ENCODE measurements at places on chromosomes 12 and 14.
A peak's percentile ranks its signal among the peaks of the same experiment; 100 is the strongest.

DNA sequence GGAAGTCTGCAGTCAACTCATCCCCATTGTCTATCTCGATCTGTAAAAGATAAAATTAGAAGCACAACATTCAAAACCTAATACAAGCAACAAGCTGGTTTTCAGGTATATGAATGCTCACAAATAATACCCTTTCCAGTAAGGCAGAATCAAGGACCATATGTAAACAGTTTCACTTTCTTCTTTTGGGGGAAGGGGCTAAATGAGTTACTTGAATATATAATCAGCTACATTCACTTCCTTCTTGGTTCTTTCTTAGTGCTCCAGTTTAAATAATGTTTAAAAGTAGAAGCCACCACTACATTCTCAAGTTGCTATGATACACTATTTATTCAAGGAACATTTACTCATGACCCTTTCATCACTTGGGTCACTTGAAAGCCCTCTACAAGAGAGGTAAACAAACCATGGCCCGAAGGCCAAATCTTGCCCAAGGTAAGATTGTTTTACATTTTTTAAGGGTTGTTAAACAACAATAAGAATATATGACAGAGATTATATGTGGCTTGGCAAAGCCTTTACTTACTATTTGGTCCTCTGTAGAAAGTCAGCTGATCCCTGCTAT lies 10.3 kb downstream of the TWF1 start:
- DNase-seq = no peak
- H3K4me3 ChIP-seq = no peak overlapping the region
- no peak overlapping the region for H3K27ac ChIP-seq
- H3K27me3 ChIP-seq = no peaks in the 10 kb centered on the region

DNA sequence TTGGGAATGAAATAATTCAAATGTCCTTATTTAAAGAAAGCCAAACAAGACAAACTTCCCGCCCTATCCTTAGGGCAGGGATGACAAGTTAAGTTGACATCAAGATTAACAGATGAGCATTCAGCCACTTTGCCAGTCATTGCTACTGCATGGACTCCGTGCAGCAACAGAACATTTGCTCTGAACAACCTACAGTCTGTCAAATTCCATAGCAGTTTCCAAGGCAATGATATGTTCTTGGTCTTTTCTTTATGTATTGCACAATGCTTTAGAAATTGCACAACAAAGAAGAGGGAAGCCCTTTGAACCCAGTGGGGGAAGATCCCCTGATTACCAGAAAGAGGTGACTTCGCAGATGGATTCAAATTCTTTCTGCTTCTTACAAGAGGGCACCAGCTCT lies 269.8 kb downstream of the BCAT1 start:
- H3K27me3 ChIP-seq = no peaks in the 10 kb centered on the region
- no peak overlapping the region for H3K27ac ChIP-seq
- no peaks in the 10 kb centered on the region for H3K4me1 ChIP-seq
- no peak for DNase-seq

- no peaks in the 10 kb centered on the region for H3K27me3 ChIP-seq
- DNase-seq = no peak
- no peak overlapping the region for H3K4me3 ChIP-seq
- H3K27ac ChIP-seq = no peak overlapping the region
- no peaks in the 10 kb centered on the region for H3K4me1 ChIP-seq
- H3K36me3 ChIP-seq = no peaks in the 10 kb centered on the region
These were observed 240.1 kb upstream of the ARHGAP5 start for GRCh38 chr14:31837031-31837430.

GRCh38 chr12:112750971-112751370 lies 40.6 kb upstream of the RPH3A start:
- no peaks in the 10 kb centered on the region for H3K27me3 ChIP-seq
- H3K36me3 ChIP-seq = no peaks in the 10 kb centered on the region
- no peaks in the 10 kb centered on the region for H3K4me1 ChIP-seq
- H3K27ac ChIP-seq = no peak overlapping the region

DNA sequence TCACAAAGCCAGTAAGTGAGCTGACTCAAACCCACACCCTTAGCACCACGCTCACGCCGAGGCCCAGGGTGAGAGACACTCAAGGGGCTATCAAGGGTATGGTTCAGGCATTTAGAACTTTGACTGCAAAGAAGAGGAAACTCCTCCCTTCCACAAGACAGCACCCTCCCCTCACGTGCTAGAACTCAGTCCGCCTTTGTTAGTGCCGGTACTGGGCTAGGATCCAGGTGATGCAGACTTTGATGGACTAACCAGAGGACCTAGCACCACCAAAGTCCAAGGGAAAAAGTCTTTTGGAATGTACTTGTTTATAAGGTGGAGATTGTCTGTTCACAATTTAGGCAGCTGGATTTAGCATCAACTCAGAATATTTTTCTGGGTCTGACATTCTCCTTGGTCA lies 33.7 kb downstream of the VWF start:
- H3K36me3 ChIP-seq = peaks cover 13% of the 10 kb centered on the region
- H3K27ac ChIP-seq = no peak overlapping the region
- no peak overlapping the region for H3K4me3 ChIP-seq
- peaks cover 8% of the 10 kb centered on the region for H3K4me1 ChIP-seq
- peak; percentile 63 for DNase-seq

DNA sequence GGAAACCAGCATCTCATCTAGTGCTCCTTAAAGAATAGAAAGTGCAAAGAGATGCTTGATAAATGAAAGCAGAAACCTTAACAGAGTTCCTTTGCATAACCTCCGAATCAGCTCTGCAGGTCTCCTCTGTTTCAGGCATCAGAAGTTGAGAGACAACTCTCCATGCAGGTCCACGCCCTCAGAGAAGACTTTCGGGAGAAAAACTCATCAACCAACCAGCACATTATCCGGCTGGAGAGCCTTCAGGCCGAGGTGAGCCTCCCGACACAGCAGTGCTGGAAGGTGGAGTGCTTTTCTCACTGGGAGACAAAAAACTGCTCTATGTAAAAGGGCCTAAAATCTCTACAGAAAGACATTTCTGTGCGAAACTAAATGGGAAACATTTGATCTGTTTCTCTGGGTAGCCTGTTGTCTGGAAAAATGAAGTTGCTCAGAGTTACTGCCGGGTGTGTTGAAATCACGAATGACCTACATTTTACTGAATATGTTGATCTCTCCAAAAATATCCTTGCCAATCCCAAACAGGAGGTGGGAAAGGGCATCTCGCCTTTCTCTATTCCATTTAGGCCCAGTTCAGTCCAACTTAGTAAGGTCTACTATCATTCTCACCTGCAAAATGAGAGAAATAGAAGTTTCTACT lies 54.9 kb downstream of the RAB35 start:
- no peaks in the 10 kb centered on the region for H3K4me1 ChIP-seq
- no peaks in the 10 kb centered on the region for H3K27me3 ChIP-seq
- no peaks in the 10 kb centered on the region for H3K36me3 ChIP-seq
- DNase-seq = no peak
- no peak overlapping the region for H3K27ac ChIP-seq
- H3K4me3 ChIP-seq = no peak overlapping the region

DNA sequence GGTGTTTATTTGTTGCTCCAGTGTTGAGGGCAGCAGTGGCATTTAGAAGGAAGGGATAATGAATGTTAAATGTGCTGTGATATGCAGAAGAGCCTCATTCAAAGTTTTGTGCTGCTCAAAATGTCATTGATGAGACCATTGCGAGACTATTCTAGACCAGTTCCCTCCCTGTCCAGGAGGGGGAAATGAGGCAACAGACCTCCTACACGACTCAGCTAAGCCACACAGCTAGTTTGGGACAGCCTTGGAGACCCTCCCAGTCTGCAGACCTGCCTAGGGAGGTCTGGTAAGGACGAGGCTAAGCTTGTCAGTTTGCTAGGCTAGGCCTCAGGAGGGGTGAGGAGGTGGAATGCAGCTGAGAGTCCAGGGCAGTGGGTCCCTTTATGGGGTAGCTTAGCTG lies 116.0 kb downstream of the NRXN3 start:
- peaks cover 15% of the 10 kb centered on the region for H3K27me3 ChIP-seq
- H3K36me3 ChIP-seq = no peaks in the 10 kb centered on the region
- no peaks in the 10 kb centered on the region for H3K4me1 ChIP-seq
- H3K27ac ChIP-seq = no peak overlapping the region

- peak; percentile 72 for DNase-seq
- no peaks in the 10 kb centered on the region for H3K36me3 ChIP-seq
- peaks cover 21% of the 10 kb centered on the region for H3K4me1 ChIP-seq
- H3K27ac ChIP-seq = no peak overlapping the region
These were observed 5.5 kb downstream of the CEP170B start for GRCh38 chr14:104870368-104871144.

- peaks cover 8% of the 10 kb centered on the region for H3K4me1 ChIP-seq
- no peak for DNase-seq
- H3K27me3 ChIP-seq = no peaks in the 10 kb centered on the region
- no peak overlapping the region for H3K4me3 ChIP-seq
- no peak overlapping the region for H3K27ac ChIP-seq
- H3K36me3 ChIP-seq = no peaks in the 10 kb centered on the region
These were observed 35.2 kb upstream of the SLC38A1 start for GRCh38 chr12:46304070-46304469.

- no peak overlapping the region for H3K4me3 ChIP-seq
- H3K36me3 ChIP-seq = peaks cover 6% of the 10 kb centered on the region
- peaks cover 80% of the 10 kb centered on the region for H3K4me1 ChIP-seq
- peak; percentile 79 for DNase-seq
These were observed 1.2 kb upstream of the ARL6IP4 start for GRCh38 chr12:122979001-122979907.

GRCh38 chr14:79834868-79835267 lies 376.4 kb downstream of the DIO2 start:
- no peaks in the 10 kb centered on the region for H3K27me3 ChIP-seq
- H3K36me3 ChIP-seq = no peaks in the 10 kb centered on the region
- no peaks in the 10 kb centered on the region for H3K4me1 ChIP-seq
- H3K27ac ChIP-seq = no peak overlapping the region

DNA sequence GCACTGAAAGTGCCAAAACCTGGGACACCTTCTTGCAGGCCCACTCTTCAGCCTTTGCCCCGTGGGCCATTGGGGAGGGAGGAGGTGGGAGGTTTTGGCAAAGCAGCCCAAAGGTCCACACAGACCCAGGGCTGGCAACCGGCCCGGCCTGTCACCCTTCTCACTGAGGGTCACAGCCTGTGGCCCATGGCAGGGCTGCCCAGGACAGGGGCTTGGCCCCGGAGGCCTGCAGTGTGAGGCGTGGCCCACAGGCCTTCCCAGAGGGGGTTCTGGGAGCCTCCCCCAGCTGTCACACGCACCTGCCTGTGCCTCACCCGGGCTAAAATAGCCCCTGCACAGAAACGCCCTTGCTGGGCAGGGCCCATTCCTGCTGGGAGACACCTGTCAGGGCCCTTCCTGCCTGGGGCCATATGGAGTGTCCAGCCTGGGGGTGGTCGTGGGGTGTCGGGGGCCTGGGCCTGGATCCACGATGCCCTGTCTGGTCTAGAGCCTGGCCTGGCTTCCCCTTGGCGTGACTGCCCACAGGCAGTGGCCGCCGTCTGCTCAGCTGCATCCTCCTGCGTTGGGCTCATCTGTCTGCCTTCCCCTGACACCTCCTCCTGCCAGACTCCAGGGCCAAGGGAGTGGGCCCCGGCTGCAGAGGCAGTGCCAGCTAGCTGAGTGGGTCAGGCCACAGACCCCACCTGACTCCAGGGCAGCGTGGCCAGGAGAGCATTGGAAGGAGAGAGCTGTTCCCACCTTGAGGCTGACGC lies 19.2 kb downstream of the PACS2 start:
- H3K27ac ChIP-seq = peak overlapping the region; percentile 81
- H3K36me3 ChIP-seq = no peaks in the 10 kb centered on the region
- peaks cover 84% of the 10 kb centered on the region for H3K4me1 ChIP-seq
- peak; percentile 56 for DNase-seq

DNA sequence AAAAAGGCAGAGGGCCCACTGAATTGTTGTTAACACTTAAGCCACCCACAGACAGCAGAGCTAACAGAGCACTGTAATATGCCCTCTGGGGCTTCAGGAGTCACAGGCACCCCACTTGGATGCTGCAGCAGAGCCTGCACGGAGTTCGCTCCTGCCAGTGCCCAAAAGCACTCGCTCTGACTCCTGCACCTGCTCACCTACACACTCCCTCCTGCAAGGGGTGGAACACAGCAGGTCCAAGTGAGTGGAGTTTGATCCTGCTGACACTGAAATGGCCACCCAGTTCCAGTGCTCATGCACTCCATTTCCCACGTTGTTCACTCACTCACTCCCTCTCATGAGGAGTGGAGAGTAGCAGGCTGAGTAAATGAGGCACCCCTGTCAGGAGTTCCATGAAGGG lies 68.8 kb downstream of the OSBPL8 start:
- H3K4me1 ChIP-seq = peaks cover 4% of the 10 kb centered on the region
- H3K36me3 ChIP-seq = peaks cover 7% of the 10 kb centered on the region
- no peak for DNase-seq
- no peak overlapping the region for H3K4me3 ChIP-seq
- H3K27ac ChIP-seq = no peak overlapping the region

DNA sequence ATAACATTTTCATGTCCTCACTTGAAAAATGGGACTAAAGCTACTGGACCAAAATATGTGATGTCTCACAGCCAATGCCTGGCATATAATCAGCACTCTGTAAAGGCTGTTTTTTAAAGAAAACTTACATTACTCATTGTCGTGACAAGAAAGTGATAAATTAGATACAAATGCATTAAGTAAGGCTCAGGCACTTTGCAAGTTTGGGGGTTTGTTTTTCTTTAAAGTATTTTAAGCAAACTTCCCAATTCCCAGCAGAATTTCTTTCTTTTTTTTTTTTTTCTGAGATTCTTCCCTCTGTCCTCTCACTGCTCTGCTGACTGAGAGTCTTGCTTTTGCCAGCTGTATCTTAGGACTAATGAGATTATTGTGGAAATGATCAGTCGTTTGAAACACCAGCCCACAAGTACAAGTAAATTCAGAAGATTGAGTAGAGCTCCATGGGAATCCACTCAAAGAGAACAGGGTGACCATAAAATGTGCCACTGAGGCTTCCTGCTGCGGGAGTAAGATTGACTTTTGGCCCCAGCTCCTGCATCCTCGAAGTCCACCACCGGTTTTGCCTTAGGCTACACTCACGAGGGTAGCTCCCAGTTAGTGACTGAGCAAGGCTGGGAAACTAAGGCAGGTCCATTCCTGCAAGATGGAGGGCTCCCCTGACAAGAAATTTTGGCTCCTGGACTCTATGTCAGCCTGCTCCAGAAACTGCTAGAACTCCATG lies 82.8 kb downstream of the TMTC1 start:
- H3K27ac ChIP-seq = no peak overlapping the region
- no peak for DNase-seq
- H3K36me3 ChIP-seq = no peaks in the 10 kb centered on the region
- H3K4me3 ChIP-seq = no peak overlapping the region
- H3K4me1 ChIP-seq = no peaks in the 10 kb centered on the region
- no peaks in the 10 kb centered on the region for H3K27me3 ChIP-seq

GRCh38 chr14:68753690-68754089 lies 39.2 kb downstream of the ZFP36L1 start:
- no peak overlapping the region for H3K27ac ChIP-seq
- no peak overlapping the region for H3K4me3 ChIP-seq
- no peak for DNase-seq
- H3K36me3 ChIP-seq = no peaks in the 10 kb centered on the region
- H3K4me1 ChIP-seq = peaks cover 15% of the 10 kb centered on the region

GRCh38 chr12:31961137-31961536 lies 1.9 kb downstream of the RESF1 start:
- H3K4me3 ChIP-seq = peak overlapping the region; percentile 74
- H3K36me3 ChIP-seq = peaks cover 48% of the 10 kb centered on the region
- H3K4me1 ChIP-seq = peaks cover 46% of the 10 kb centered on the region
- DNase-seq = no peak
- H3K27ac ChIP-seq = peak overlapping the region; percentile 23
- no peaks in the 10 kb centered on the region for H3K27me3 ChIP-seq
